ENCODE measurements at places on chromosomes 5 and 9.

- no peak for DNase-seq
These were observed 473.8 kb upstream of the PTPRD start for GRCh38 chr9:11086561-11086960.

GRCh38 chr9:21205204-21205603, 1.7 kb downstream of the IFNA10 start:
- DNase-seq, result no peak

- DNase-seq, result no peak
These were observed 19.3 kb downstream of the MLANA start for GRCh38 chr9:5909976-5910375.

GRCh38 chr5:134000091-134000511, 4.7 kb downstream of the VDAC1 start:
- no peak for DNase-seq

DNA sequence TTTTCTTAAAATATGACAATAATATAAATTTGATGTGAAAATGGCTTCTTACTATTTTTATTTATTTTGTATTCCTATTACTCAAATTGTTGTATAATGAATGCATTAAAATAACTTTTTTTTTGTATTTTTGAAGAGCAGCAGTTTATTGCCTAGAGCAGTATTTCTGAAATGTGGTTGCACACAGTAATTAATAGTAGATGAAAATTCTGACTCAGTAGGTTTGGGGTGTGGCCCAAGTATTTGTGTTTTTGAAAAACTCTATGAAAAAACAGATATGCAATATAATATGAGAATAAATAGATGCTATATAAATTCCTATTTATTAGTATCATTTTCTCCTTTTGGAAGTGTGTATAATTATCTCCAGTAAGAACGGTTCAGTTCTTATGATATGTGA, 2225.3 kb upstream of the C9orf72 start:
- DNase-seq, result no peak

- DNase-seq, result no peak
These were observed at the start of gene LURAP1L for GRCh38 chr9:12774861-12775678. LURAP1L (plus strand) TSS chr9:12775020; CDS start chr9:12775716, 696 bp downstream.

GRCh38 chr5:79924936-79925893, 65.8 kb downstream of the MTX3 start:
- DNase-seq, result no peak

- no peak for DNase-seq
These were observed 159.0 kb upstream of the MEF2C start for GRCh38 chr5:89041976-89042375.

GRCh38 chr5:119072496-119072895, 1.6 kb downstream of the DMXL1 start:
- DNase-seq, result no peak

DNA sequence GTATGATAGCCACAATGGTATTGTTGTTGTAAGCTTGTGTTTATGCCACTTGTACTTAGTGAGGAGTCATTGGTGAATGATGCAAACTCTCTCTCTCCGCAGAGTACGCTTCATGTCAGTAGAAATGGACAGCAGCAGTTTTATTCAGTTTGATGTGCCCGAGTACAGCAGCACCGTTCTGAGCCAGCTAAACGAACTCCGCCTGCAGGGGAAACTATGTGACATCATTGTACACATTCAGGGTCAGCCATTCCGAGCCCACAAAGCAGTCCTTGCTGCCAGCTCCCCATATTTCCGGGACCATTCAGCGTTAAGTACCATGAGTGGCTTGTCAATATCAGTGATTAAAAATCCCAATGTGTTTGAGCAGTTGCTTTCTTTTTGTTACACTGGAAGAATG, 18.8 kb downstream of the ZBTB34 start:
- DNase-seq, result no peak

- no peak for DNase-seq
These were observed 124.0 kb downstream of the ESM1 start for GRCh38 chr5:54861212-54861894.

DNA sequence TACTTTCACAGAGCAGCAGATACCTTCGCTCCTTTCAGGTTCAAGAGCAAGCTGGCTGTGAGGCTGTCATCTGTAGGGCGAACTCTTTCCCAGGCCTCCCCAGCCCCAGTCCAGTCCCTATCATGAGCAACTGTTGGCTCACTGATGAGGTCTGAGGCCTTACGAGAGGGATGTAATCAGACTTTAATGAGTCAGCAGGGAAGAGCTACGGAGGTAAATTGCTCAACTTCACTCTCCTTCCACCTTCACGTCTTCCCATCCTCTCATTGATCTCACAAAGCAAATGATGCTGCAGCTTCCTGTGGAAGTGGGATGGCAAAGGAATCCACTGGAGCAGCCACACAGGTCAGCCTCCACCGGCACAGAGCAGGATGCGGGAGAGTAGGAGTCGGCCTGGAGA, 130.7 kb upstream of the TBCA start:
- no peak for DNase-seq

DNA sequence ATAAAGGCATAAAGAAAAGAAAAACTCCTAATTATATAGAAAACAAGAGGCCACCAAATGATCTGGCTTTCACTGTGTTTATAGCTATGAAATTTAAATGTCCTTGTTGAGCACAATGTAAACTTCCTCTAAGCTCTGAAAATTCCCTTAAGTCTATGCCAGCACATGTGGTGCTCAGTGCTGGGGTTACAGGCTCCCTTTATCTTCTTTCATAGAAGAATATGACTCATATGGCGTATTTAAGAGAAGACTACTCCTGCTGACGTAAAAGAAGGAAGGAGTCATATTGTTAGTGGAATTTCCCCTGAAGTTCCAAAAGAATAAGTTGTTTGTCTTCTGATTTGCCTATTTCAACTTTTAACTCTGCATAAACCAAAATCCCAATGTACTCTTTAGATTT, 30.4 kb downstream of the RNF145 start:
- no peak for DNase-seq

DNA sequence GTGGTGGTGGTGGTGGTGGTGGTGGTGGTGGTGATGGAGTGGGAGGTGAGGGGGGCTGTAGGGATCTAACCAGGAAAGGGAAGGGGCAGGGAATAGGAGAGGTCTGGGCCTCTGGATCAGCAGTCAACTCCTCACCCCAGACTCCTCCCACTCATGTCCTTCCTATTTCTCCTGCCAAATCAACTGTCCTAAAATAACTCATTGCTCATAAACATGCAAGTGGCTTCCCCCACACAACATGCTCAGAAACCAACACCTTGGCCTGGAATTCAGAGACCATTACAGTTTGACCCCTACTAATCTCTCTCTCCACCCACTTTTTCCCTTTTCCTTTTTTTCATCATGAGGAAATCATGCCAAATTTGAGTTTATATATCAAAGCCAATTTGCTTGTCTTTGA, 8.4 kb upstream of the FSD1L start:
- no peak for DNase-seq

- no peak for DNase-seq
These were observed 184.4 kb upstream of the OR13F1 start for GRCh38 chr9:104319685-104320084.

DNA sequence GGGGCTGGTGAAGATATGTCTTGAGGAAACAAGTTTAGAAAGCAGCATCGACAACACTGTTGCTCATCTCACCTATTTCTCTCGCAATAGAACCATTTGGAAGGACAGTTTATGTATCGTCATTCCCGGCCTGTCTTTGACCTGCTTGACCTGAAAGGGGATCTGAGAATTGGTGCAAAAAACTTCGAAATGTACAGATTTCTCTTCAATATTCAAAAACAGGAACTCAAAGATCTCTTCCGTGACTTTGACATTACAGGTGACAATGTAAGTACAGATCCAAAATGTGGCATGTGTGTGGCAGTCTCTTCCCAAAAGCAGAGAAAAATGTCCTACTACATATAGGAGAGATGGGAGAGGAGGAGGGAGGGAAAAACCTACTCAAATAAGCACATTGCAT, 6.5 kb downstream of the EFCAB9 start:
- DNase-seq, result no peak

DNA sequence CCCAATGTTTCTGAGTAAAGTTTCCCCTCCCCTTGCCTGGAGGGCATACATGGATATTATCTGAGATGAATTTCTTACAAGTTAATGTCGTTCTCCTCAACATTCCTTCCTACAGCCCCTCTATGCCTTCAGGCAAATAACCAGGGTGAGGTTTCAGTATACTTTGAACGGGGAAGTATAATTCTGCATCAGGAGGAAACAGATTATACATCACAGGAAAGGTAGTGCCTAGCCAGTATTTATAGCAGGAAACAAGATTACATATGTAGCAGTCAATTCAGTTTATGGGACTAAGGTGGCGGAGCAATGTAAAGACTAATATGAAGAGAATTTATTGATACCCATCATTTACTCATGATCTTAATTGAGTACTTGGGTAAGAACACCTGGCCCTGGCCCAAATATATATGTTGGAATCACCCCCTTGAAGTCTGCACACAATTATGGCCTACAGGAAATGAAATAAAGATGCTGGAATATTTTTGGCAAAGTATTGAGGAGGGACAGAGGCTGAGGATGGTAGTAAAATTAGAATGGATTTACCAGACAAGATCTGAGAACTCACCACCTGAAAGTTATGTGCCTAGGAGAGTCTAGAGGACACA, 661.1 kb downstream of the PTPRD start:
- DNase-seq, result no peak

DNA sequence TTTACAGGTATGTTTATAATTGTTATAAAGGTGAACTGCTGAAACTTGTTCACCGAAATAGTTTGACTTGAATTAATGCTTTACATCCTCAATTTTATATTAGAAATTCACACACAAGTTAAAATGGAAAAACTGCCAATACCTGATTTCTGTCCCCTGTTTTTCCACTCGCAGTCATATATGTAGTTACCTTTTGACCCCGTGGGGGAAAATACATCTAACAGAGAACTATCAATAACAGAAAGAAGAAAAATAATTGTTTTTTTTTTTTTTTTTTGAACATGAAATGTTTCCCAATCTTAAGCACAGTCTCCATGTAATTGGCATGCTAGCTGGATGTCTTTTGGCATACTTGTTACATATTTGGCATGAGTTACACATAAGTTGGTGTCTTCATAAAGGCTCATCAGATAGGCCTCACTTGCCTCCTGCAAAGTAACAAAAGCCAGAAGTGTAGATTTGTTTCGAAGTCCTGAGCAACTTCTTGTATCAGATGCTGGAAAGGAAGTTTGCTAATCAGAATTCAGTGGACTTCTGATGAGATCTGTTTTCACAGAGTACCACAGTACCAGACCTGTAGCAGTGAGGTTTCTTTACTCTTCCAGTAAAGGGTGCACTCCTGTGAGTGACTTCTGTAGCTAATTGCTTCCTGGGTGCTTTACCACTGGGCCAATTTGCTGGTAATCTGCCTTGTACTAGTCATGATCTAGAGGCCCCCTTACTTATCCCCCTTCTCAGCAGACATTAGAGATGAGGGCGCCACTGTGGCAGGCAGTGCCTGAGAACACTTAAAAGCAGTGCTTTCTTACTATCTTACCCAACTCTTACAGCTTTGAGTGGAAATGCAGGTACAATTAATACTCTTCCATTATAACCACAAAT, 36.2 kb upstream of the CXXC5 start:
- no peak for DNase-seq

DNA sequence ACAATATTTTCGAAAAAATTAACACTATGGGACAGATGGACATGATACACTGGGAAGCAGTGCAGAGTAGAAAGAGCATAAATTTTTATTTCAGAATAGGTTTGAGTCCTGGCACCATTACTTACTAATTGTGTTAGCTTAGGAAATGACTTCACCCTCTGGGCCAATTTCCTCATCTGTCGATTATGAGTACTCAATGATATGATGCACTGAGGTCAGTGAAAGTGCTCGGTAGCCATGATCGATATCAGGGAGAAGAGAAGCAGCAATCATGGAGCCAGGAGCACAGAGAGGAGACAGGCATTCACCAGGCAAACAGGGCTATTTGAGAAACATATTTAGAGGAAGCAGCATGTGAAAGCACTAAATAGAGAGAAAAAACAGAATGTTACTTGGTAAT, 29.4 kb downstream of the NR6A1 start:
- no peak for DNase-seq

DNA sequence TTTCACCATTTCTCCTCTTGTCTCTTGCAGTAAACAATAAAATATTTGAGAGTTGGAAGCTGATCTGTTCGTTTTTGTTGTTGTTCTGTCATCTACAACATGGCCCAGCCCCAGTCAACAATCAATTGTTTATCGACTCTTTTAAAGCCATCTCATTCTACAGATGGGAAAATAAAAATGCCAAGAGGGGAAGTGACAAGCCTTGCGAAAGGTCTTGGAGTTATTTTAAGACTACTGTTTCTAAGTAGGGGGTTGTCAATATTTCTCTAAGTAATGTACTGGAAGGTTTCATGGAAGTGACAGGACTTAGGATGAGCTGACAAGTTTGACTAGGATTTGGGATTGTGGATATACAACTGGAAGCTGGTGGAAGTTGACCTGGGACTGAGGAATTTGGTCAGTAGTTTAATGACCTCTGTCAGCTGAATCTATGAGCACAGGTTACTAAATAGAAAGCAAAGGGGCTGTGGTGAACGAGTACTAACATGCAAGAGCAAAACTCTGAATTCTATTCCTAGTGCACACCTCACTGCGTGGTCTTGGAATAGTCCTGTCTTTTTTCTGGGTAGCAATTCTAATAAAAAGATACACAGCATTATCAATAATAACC, 57.5 kb upstream of the ADRB2 start:
- DNase-seq, result peak; percentile 42

- no peak for DNase-seq
These were observed 896 bp downstream of the CMBL start for GRCh38 chr5:10306806-10307205.

DNA sequence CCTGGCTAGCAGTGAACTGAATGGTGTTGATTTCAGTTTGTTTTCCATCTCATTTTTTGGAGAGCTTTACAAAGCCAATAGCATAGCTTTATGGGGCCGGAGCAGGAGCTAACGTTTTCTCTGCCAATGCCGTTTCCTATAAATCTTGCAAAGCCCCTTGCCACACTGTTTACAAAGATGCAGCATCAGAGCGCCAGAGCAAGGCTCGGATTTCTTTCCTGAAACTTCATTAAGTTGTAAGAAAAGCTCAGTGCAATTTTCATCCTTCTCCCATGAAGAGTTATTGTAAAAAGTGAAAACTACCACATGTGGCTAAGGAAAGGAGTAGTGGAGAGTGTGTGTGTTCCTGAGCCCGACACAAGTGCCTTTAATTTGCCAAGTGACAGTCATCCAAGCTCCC, 178.2 kb upstream of the GDNF start:
- DNase-seq, result no peak

GRCh38 chr9:77648234-77649108, at the start of gene GNA14:
GNA14 (minus strand) TSS chr9:77648322; CDS start chr9:77647793, 529 bp downstream.
- peak; percentile 28 for DNase-seq

DNA sequence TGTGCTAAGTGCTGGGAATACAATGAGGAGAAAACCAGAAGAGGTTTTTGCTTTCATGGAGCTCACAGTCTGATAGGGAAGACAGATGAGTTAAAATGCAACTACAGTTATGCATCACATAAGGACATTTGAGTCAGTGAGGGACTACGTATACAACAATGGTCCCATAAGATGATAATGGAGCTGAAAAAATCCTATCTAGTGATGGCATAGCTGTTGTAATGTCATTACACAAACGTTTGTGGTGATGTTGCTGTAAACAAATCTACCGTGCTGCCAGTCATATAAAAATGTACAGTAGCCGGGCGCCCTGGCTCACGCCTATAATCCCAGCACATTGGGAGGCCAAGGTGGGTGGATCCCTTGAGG, 110.1 kb upstream of the RAD23B start:
- no peak for DNase-seq
